ENCODE measurements at places on chromosomes 7 and 10. TPM values are rescaled to one million over a fixed set of nuclear protein-coding genes. Genes with fewer than 3 reads are reported as not detected.

Gene SUGCT
- 36.2 TPM for total RNA-seq

Gene ZDHHC6
- 27.6 TPM for total RNA-seq

Gene NUTM2B
- total RNA-seq = 0.99 TPM

Gene SPDYE2B
- not detected for total RNA-seq

Gene CUZD1
- 0.39 TPM for total RNA-seq

Gene AASS
- total RNA-seq = 14.9 TPM

Gene NACAD
- 3.4 TPM for total RNA-seq

Gene CYP2C18
- not detected for total RNA-seq

Gene HGF
- total RNA-seq = 0.04 TPM

Gene JCAD
- under 0.01 TPM for total RNA-seq

Gene OR2A5
- total RNA-seq = not detected

Gene PAPSS2
- 3.1 TPM for total RNA-seq

Gene C1QL3
- total RNA-seq = not detected

Gene FAM24B
- 4.1 TPM for total RNA-seq

Gene PWWP2B
- total RNA-seq = 16.9 TPM
